ENCODE measurements at places on chromosomes 7 and 10. TPM values are rescaled to one million over a fixed set of nuclear protein-coding genes. Genes with fewer than 3 reads are reported as not detected.
A peak's percentile ranks its signal among the peaks of the same experiment; 100 is the strongest.

DNA sequence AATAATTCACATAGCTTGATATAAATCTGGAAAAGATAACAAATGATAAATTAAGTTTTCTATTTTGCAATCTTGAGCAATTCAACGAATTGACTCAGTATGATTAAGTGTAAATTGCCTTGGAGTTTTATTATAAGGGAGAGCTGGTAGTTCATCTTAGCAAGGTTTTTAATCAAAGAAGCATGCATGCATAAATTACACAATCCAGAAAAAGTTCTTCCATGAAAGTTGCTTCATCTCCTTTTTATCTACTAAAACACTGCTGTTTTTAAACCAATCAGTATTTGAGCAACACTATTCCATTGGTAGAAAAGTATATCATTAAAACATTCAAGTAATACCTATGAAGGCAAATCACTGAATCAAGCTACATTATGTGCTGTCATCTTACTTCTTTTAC, 47.6 kb downstream of the POT1 start:
- peaks cover 1% of the 10 kb centered on the region for H3K36me3 ChIP-seq
- no peak overlapping the region for H3K4me3 ChIP-seq
- no peak for DNase-seq
- no peaks in the 10 kb centered on the region for H3K27me3 ChIP-seq

DNA sequence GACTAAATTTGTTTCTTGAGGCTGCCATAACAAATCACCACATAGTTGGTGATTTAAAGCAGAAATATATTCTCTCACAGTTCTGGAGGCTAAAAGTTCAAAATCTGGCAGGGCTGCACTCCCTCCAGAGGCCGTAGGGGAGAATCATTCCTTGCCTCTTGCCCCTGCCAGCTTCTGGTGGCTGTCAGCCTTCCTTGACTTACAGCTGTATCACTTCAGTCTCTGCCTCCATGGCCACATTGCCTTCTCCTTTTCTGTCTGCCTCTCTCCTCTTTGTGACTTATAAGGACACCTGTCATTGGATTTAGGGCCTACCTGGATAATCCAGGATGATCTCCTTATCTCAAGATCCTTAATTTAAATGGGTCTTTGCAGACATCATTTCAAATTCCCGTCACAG, 5.8 kb upstream of the LRRC4 start:
- no peak overlapping the region for H3K27ac ChIP-seq
- H3K4me1 ChIP-seq = peaks cover 3% of the 10 kb centered on the region
- H3K4me3 ChIP-seq = no peak overlapping the region
- H3K27me3 ChIP-seq = no peaks in the 10 kb centered on the region

DNA sequence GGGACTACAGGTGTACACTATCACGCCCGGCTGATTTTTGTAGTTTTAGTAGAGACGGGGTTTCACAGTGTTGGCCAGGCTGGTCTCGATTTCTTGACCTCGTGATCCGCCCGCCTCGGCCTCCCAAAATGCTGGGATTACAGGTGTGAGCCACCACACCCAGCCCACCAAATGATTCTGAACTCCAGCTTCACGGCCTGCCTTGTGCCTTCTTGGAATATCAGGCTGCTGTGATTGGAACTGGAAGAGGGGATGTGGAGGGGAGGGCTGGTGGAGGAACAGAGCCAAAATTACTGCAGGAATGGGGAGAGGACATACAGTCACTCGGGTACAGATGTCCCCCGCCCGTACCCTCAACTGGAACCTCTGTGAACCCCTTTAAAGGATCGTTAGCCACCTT, 268.4 kb downstream of the ACTR3B start:
- peaks cover 7% of the 10 kb centered on the region for H3K4me1 ChIP-seq
- no peak overlapping the region for H3K4me3 ChIP-seq
- no peaks in the 10 kb centered on the region for H3K36me3 ChIP-seq
- DNase-seq = no peak

DNA sequence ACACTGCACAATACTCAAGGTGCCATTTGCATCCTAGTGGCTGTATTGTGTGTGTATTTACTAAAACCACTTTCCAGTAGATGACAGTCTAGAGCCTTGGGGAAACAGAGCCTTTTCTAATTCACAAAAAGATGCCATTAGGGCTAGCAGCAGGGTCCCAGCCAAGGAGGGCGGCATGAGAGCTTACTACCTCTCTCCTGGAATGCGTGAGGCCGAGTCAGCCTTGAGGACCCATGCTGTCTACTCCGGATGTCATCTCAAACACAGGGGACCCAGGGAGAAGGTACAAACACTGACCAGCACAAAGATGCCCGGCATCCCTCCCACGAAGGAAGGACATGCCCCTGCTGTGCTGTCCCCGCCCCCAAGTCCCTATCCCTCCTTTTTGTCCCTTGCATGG, 65.5 kb downstream of the CYCS start:
- H3K4me1 ChIP-seq = no peaks in the 10 kb centered on the region
- no peak overlapping the region for H3K4me3 ChIP-seq
- DNase-seq = no peak
- no peak overlapping the region for H3K27ac ChIP-seq
- peaks cover 9% of the 10 kb centered on the region for H3K27me3 ChIP-seq
- no peaks in the 10 kb centered on the region for H3K36me3 ChIP-seq

GRCh38 chr7:37100735-37101331, 347.8 kb downstream of the ELMO1 start:
- H3K4me1 ChIP-seq = no peaks in the 10 kb centered on the region
- DNase-seq = no peak
- H3K27me3 ChIP-seq = no peaks in the 10 kb centered on the region
- H3K36me3 ChIP-seq = no peaks in the 10 kb centered on the region
- H3K4me3 ChIP-seq = no peak overlapping the region

- no peak overlapping the region for H3K27ac ChIP-seq
- no peaks in the 10 kb centered on the region for H3K36me3 ChIP-seq
- H3K4me3 ChIP-seq = no peak overlapping the region
- DNase-seq = no peak
- H3K4me1 ChIP-seq = peaks cover 7% of the 10 kb centered on the region
These were observed 47.2 kb downstream of the EXOC4 start for GRCh38 chr7:133300088-133300487.

GRCh38 chr10:127556916-127557315, 7.8 kb downstream of the NPS start:
- DNase-seq = no peak
- H3K36me3 ChIP-seq = no peaks in the 10 kb centered on the region
- no peaks in the 10 kb centered on the region for H3K4me1 ChIP-seq

GRCh38 chr10:103542764-103543616, 49.5 kb downstream of the NEURL1 start:
- no peak overlapping the region for H3K27ac ChIP-seq
- H3K4me1 ChIP-seq = peaks cover 11% of the 10 kb centered on the region
- no peak for DNase-seq
- no peaks in the 10 kb centered on the region for H3K27me3 ChIP-seq
- H3K4me3 ChIP-seq = peak overlapping the region; percentile 17

DNA sequence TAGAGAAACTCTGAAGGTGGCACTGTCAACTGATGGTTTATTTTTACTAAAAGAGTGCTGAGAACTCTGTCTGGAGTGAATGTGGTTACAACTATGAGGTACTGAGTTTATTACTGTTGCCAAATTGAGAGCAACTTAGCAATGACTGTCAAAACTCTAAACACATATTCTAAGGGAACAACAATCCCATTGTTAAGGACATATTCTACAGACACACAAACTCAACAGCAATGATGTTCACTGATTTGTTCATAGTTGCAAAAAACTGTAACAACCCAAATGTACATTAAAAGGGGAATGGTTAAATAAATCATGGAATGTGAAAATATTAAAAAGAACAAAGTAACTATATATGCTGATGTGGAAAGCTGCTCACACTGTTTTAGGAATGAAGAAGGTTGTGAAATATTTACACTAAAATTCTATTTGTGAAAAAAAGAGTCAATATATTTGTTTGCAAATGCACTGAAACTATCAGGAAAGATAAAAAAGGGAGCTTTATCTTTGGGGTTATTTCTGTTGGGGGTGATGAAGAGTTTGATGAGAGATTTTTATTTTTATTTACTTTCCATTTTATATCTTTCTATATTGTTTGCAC, 12.9 kb downstream of the PON2 start:
- no peak overlapping the region for H3K27ac ChIP-seq
- no peak overlapping the region for H3K4me3 ChIP-seq
- no peaks in the 10 kb centered on the region for H3K36me3 ChIP-seq
- DNase-seq = no peak
- H3K27me3 ChIP-seq = no peaks in the 10 kb centered on the region

DNA sequence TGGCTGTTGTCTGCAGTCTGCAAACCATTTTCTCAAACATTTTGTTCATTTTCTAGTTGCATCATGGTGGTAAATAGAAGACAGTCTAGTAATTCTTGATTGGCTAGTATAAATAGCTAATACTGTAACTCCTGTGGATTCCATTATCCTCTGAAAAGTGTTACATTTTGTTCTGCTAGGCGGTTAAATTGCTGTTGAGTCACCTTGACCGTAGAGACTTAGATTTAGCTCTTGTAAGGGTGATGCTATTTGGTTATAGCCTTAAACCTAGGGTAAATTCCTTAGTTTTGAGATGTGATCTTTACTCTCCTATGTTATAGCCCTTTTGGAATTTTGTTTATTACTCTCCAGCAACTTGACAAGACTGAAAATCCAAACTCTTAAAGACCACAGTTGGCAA, 58.8 kb downstream of the SHOC2 start:
- no peak overlapping the region for H3K4me3 ChIP-seq
- H3K27ac ChIP-seq = no peak overlapping the region
- no peaks in the 10 kb centered on the region for H3K27me3 ChIP-seq

- no peak for DNase-seq
- H3K36me3 ChIP-seq = no peaks in the 10 kb centered on the region
- H3K4me3 ChIP-seq = no peak overlapping the region
- H3K27me3 ChIP-seq = no peaks in the 10 kb centered on the region
- no peak overlapping the region for H3K27ac ChIP-seq
These were observed 499.9 kb upstream of the FZD8 start for GRCh38 chr10:36141856-36142560.

DNA sequence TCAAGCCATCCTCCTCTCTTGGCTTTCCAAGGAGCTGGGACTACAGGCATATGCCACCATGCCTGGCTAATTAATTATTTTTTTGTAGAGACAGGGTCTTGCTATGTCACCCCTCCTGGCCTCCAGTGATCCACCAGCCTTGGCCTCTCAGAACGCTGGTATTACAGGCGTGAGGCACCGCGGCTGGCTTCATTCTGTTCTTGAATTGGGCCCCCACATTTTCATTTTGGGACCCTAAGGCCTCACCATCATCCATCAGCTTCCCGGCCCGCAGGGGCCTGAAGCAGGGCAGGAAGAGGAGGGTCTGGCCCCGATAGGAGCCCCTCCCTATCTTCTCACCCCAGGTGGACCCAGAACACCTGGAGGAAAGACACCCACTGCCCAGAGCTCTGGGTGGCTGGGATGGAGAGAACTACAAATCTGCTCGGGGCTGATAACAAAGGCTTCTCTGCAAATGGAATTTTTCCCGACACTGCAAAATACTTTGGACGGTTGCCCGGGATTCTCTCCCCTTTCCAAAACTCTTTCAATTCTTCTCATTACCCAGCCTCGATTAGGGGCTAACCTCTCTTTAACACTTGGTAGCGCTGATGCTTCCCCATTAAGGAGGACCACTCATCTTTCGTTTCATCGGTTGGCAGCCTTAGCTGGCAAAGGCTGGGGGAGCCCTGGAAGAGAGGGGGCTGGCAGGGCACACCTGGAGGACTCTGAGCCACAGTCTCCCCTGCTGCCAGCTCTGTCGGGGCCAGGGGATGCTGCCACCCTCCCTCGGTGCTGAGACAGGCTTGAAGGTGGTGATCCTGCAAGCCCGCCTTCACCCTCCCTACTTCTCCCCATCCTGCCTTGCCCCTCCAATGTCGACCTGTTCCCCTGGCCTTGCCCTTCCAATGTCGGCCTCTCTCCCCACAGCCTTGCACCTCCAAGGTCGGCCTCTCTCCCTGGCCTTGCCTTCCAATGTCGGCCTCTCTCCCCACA, 81.0 kb upstream of the GNA12 start:
- H3K4me1 ChIP-seq = peaks cover 3% of the 10 kb centered on the region
- no peak overlapping the region for H3K4me3 ChIP-seq
- no peaks in the 10 kb centered on the region for H3K27me3 ChIP-seq
- H3K27ac ChIP-seq = no peak overlapping the region
- H3K36me3 ChIP-seq = no peaks in the 10 kb centered on the region

DNA sequence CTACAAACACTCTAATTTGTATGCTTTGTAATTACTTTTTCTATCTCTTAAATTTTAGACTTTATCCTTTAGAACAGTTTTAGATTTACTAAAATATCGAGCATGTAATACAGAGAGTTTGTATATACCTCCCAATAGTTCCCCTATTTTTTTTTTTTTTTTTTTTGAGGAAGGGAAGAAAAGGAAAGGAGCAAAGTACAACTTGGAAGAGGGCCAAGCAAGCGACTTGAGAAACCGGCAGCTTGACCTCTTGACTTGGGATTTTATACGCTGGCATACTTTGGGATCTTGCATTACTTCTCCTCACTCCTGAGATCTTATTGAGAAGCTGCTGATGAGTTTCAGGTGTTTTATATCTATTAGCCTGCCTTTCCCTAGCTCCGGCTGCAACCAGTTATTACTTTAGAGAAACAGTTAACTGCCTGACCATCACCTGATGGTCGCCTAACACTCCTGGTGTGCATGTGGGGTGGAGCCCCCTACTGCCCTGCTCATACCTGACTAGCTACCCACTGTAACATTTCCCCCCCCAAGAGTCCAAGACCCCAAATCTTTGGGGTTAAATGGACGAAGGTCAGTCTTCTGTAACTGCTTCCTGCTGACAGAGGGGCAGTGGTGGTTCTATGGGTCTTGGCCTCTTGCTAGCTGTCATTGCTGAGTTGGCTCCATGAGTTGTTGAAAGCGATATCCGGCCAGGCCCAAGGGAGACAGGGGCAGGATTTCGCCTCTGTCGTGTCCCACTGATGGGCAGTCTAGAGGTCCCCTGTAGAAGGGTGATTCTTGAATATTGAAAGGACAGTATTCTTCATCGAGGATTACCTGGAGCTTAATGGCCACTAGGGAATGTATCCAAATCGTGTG, 28.5 kb downstream of the MKLN1 start:
- H3K27ac ChIP-seq = no peak overlapping the region
- peaks cover 7% of the 10 kb centered on the region for H3K4me1 ChIP-seq
- no peaks in the 10 kb centered on the region for H3K27me3 ChIP-seq
- H3K36me3 ChIP-seq = no peaks in the 10 kb centered on the region
- DNase-seq = no peak

GRCh38 chr7:55509322-55509721, 63.0 kb downstream of the VOPP1 start:
- no peaks in the 10 kb centered on the region for H3K36me3 ChIP-seq
- no peak overlapping the region for H3K27ac ChIP-seq
- no peaks in the 10 kb centered on the region for H3K4me1 ChIP-seq

DNA sequence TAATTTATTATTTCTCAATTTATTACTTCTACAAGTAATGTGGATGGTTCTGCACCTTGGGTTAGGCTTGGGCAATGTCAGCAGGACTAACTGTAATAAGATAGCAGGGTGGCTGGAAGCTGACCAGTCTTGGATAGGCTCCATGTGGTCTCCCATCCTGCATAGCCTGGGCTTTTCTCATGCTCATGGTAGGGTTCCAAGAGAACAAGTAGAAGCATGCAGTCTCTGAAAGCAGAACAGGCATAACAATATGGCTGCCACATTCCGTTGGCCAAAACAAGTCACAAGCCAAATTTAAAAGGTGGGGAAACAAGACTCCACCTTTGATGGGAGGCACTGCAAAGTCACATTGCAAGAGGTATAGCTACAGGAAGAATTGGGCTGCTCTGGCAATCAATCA, 98.6 kb upstream of the MDFIC start:
- no peaks in the 10 kb centered on the region for H3K4me1 ChIP-seq
- no peaks in the 10 kb centered on the region for H3K36me3 ChIP-seq
- no peak overlapping the region for H3K4me3 ChIP-seq
- H3K27me3 ChIP-seq = no peaks in the 10 kb centered on the region
- no peak for DNase-seq

Gene TBL2
- total RNA-seq = 36.6 TPM
